ENCODE measurements at places on chromosomes 4 and X.

GRCh38 chr4:140103676-140104075 is 50.3 kb downstream of the MAML3 start:
- DNase-seq = peak; percentile 72

DNA sequence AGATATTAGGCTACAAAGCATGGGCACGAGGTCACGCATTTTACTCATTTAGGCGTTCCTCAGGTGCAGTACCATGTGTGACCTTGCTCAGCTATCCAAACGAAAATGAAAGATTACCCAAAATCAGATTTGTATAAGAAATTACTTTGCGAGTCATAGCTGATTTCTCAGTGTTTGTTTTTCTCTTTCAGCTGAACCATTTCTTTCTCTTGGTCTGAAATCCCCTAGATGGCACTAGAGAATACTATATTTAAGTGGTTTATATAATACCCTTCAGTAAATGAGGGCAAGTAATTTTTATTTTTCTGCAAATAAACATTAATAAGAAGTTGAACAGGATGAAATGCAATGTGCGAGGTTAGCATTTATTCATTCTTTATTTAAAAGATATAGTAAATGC is 496.6 kb downstream of the STIM2 start:
- no peak for DNase-seq

DNA sequence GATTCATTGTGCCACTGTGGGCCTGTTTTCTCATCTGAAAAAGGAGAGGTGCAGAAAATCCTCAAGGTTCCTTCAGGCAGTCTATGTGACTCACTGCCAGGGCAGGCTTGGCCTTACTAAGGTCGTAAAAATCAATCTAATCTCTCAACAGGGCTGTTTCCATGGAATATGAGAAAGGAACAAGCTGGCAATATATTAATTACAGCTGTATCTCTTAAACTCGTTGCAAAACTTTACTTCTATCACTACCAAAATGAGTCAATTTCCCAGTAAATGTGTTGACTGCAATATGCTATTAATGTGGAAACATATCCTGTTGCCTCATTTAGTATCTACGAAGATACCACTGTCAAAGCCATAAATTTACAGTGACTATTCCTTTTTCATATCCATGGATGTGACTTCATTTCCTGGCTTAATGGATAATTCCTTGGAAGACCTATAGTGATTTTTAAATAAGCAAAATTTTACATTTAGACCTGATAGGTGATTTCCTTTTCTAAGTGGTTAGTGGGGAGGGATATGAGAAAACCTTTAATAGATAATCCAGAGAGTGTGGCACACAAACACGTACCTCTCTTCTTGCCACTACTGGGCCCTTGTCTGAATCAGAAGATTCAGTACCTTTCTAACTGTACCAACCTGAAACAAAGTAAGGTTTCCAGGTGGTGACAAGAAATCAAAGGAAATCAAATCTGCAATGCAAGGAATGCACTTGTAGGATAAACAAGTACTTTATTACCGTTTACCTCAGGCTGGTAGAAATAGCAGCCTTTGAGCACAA is 127.4 kb upstream of the FTHL17 start:
- no peak for DNase-seq

DNA sequence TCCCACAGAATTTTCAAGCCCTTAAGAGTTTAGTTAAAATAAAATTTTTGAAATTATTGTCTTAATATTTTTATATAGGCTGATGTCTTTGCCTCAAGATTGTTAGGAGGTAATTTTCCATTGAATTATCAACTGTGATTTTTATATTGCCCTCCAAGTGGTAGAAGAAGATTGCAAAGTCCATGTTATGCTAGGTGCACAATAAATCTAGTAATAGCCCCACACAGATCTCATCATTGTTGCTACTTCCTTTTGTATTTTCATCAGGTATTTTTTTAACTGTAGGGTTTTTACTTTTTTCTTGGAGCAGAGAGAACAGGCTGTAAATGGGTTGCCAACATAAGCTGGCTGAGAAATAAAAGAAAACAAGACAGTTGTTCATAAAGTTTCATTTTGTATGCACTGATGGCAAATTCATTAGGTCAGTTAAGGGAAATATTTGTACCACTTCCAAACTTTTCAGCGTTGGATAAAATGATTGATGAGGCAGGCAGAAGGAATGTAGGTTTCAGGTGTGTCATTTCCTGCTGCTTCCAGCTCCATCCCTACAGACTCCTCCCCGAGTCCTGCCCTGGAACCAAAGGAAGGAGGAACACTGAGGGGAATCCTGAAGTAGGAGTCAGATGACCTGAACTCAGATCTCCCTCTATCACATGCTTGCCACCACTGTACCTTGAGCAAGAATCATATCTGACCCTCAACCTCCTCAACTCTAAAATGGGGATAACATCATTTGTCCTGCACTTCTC is 105.5 kb downstream of the PRRG1 start:
- DNase-seq = no peak

DNA sequence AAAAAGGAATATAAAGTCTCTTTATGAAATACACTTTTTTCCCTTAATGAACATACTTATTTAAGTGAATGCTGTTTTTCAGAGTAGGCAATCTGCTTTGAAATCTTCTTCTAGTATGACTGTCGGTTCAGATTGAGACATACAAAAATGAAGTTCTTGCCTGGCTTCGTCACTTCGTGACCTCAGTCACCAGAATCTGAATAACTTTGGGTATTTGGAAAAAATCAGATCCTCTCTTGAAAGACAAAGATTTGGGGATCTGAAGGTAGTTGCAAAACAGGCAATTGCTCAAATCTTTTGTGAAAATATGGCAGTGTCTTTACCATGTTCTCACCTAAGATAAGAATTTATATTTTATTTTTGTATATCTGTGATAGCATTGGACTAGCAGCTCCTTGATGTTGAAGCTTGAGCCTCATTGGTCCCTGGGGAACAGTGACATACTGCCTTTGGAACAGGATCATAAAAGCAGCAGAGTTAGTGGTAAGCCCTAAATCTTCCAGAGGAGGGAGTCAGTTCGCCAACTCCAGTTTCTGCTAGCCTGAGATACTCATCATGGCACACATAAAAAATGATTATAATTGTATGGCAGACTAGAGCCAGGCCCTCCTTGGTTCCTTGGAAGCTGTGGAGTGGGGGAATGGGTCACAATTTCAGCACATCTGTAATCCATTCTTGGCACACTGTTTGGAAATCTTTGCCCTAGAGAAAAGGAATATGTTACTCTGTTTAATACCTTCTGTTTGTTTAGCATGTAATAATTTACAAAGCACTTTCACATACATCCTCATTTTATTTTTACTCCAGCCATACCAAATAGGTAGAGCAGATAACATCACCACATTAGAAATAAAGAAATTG is 5.0 kb downstream of the ARFIP1 start:
- DNase-seq = no peak

DNA sequence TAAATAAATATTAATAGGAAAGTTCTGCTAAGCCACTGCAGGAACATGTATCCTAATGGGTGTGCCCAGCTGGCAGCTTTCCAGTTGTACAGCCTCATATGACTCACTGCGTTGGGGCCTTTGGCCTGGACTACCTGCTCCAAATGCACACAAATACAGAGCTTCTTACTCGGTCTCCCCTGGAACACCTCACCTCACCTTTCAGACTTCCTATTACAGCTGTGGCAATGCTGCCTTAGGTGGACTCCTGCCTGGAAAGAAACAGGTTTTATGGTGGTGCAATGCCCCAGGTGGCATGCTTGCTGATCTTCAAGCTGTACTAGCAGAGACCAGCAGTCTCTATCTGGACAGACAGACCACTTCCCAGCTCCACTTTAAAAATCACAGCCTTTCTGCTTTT is 85.7 kb upstream of the EXOC1L start:
- no peak for DNase-seq

- no peak for DNase-seq
Observed at GRCh38 chr4:148780426-148781005, 338.3 kb upstream of the NR3C2 start.

- DNase-seq = no peak
Observed at GRCh38 chr4:80058740-80059139, 14.3 kb downstream of the ANTXR2 start.

DNA sequence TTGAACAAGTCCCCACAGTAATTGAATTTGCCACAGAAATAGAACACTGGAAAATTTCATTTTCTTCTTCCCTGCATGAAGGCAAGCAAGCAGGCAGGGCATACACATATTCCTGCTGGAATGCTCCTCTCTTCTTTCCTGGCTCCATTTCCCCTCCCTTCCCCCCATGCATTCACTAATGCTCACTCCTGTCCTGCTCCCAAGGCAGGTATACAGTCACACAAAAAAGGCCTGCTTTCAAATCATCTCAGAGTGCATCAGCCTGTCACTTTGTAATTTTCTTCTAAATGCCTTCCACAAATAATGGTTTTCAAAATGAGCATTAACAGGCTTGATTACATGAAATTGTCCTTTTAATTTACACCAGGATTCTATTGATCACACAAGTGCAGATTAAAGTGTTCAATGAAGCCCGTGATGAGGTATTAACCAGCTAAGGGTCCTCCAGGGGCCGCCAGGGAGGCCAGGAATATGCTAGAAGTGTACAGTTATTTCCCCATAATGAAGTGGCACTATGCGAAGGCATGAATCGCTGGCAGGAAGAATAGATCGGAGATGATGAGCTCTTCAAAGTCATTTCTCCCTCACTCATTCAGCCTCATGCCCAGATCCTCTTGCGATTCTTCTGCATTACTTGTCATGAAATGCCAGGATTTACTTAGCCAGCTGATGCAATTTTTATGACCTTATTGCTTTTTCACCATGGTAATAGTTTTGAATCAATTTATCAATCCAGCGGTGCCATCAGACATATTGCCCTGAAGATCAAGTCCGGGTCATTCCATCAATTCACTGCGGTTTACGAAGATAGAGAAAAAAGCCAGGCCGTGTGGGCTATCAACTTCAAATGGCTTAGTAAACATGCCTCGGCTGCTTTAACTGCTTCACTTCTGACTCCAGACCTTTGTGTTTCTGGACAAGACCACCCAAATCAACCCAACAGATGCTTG is 243.5 kb downstream of the GPAT3 start:
- DNase-seq = no peak

GRCh38 chrX:82127228-82128123 is 925.6 kb downstream of the SH3BGRL start:
- no peak for DNase-seq

- DNase-seq = no peak
Observed at GRCh38 chr4:31325300-31325699, 605.1 kb downstream of the PCDH7 start.

DNA sequence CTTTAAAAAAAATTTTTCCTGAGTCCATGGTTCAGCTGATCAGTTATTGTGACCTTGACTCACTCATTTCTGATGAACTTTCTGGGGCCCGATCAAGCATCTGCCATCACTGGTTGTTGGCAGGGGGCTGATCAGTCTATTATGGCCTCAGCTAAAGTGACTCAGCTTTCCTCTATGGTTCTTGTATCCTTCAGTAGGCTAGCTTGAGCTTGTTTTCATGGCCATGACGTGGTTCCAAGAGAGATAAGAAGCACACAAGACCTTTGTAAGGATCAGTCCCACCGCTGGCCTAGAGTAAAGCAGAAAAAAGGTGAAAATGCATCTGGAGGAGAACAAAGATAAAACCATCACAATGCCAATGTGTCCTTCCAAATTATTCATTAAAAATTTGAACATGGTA is 29.8 kb upstream of the EPGN start:
- no peak for DNase-seq

DNA sequence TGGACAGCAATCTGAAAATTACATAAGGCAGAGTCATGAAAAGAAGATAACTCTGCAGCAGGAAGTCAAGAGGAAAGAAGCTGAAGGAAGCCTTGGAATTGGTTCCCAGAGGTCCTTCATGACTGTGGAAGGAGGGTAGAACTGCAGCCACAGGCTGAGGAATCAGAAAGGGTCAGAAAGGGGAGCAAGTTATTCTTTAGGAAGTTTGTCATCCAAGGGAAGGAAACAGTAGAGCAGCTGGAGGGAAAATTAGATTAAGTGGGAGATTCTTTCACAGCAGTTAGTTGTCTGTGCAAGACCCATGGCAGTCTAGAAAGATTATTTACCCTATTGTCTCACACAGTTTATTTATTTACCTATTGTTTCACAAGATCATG is 9.3 kb upstream of the ADH1C start:
- DNase-seq = no peak

- DNase-seq = no peak
Observed at GRCh38 chr4:7222521-7222920, 30.2 kb downstream of the SORCS2 start.

Measured in stimulated activated effector memory CD8-positive, alpha-beta T cell treated with anti-CD3 and anti-CD28 coated beads, Interleukin-12 subunit alpha, Interleukin-12 subunit beta, amount 100 ng/mL, for 72 hours (primary cell).